NCI-H1105 treated with DMSO at 0.1 percent for 48 hours (cell line): ENCODE measurements at places on chromosomes 5 and 9.

- no peak for DNase-seq
Measured at GRCh38 chr9:21357479-21358460, 7.1 kb upstream of the IFNA6 start.

- DNase-seq = no peak
Measured at GRCh38 chr5:76579166-76579937, 43.9 kb downstream of the F2RL2 start.

DNA sequence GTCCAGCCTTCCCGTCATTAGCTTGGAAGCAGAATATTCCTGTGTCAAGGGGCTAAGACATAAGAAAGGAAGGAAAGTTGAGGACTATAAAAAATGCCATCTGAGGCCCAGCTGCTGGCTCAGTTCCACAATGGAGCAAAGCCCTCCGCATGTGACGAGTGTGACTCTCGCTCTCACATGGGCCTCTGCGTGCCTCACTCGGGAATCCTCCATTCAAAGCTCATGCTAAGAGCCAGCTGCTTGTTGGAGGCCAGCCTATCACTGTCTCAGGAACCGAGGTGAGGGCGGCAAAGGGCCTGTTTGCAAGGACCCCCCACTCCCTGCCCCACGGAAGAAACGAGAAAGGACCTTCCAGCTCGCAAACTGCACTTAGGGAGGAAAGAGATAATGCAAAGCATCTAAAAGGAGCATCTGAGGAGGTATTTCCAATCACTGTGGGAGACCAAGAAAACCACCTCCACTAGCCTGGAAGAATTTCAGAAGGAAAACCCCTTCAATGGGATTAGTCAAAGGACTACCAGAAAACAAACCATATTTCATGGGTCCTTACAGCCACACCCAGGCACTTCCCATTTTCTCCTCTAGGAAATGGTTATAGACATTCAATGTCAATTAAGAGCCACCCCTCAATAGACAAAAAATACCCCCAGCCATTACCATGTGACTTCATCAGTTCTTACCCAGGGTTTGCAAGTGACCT lies 95.3 kb downstream of the PRRT1B start:
- no peak for DNase-seq

DNA sequence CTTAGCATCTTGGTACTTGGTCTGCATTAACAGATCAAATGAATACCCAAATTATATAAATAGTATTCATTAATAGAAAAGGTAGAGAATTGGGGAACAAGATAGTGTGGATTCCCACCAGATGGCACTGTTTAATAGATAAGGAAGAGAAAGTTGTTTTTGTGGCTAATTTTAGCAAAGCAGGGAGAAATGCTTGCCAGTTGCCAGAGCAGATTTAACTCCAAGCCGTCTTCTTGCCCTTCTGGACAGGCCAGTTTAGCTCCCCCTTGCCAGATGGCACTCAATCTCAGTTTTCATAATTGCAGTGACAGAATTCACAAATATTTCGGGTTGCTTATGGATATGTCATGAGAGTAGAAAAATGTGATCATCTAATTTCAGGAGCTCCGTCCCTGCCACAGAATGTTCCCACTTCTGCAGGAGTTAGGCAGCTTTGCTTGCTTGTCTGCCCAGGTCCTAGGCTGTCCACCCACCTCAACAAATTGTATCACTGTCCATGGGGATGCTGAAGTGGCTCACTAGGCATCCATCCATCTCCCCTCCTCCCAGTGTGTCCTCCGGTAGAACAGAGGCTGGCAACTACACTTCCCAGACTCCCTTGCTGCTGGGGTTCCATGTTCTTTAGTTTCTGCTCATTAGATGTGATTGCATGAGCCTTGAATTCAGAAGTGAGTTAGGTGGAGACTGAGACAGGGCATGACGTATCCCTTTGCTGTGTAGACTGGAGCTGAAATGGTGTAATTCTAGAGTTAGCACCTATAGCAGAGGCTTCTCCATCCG lies 11.8 kb upstream of the HEXB start:
- peak; percentile 46 for DNase-seq

GRCh38 chr5:81852291-81853029 lies 101.6 kb upstream of the SSBP2 start:
- peak; percentile 10 for DNase-seq

DNA sequence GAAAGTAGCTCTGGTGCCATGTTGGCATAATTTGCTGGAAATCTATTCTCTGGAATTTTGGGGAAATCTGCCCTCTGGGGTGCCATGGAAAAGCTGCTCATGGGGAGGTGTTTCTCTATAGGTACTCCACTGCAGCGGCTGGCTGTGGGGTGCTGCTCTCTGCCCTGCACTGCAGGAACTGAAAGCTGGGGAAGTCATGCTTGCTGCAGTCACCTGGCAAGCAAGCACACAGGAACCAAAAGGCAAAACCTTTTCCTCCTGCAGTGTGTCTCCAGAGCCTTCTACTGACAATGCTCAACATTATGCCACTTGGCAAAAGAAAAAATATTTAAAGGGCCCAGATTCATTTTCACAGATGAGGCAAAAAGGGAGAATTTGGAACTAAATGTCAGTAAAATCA lies 25.8 kb upstream of the CARNMT1 start:
- DNase-seq = no peak
